ENCODE measurements at places on chromosomes 2 and 18. TPM values are rescaled to one million over a fixed set of nuclear protein-coding genes. Genes with fewer than 3 reads are reported as not detected.

GRCh38 chr2:148578493-148578884 lies 66.1 kb upstream of the EPC2 start:
- H3K36me3 ChIP-seq, result no peaks in the 10 kb centered on the region
- H3K4me3 ChIP-seq, result no peak overlapping the region
- no peaks in the 10 kb centered on the region for H3K4me1 ChIP-seq

DNA sequence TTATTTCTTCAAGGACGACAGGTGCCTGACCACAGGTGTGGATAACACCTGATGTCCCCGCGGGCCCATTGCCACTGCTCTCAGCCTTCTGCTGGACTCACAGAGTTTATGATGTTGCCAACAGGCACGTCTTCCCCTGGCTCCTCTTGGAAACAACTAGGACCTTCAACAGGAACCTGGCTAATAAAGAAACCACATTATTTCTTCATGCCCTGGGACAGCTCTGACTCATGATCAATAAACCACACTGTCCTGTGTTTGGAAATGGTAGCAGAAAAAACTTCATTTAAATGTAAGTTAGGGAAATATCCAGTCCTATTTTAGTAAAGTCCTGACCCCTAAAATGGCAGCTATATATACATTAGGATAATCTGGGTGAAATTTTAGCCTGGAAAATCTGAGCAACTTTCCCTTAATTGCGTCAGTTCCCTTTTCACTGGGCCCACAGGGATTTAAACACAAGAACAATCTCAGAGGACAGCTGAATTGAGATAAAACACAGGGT lies 158.9 kb downstream of the VAPA start:
- no peak overlapping the region for H3K4me3 ChIP-seq
- H3K36me3 ChIP-seq, result no peaks in the 10 kb centered on the region
- no peaks in the 10 kb centered on the region for H3K4me1 ChIP-seq
- H3K27ac ChIP-seq, result no peak overlapping the region

The ABCG5 gene
- not detected for total RNA-seq

DNA sequence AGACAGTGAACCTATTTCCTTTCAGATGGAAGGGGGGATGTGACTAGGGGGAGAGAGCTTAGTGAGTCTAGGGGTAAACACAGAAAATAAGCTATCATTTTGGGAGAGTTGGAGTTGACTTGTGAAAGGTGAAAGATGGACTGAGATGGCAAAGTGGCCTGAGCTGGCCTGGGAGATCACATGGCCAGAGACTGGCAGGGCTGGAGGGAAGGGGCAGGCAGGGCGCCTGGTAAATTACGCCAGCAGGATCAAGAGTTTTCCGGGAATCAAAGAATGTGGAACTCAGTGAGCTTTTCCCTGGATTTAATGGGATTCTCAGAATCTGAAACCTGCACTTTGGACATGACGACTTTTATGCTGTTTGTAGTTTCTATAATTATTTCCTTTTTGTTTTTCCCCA lies 841 bp upstream of the CFAP65 start:
- no peak for DNase-seq
- H3K36me3 ChIP-seq, result no peaks in the 10 kb centered on the region
- no peaks in the 10 kb centered on the region for H3K4me1 ChIP-seq
- H3K27me3 ChIP-seq, result peaks cover 10% of the 10 kb centered on the region
- no peak overlapping the region for H3K4me3 ChIP-seq
- H3K27ac ChIP-seq, result no peak overlapping the region

DNA sequence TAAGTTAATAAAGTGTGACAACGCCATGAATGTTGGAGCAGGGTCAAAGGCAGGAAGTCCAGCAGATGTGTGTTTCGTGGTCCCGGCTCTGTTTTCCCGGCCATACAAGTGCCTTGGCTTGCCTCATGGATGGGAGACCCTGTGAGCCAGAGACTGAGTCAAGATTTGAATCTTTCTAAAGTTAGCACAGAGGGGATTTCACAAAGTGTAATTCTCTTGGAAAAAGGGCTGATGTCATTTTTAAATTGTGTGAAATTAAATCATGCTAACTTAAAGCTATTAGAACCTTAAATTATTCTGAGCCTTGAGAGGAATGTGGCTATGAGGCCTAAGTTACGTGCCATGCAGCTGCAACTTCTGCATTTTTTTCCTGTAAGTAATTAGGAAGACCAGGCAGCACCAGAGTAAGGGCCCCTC lies 38.3 kb upstream of the RALBP1 start:
- no peak for DNase-seq
- no peaks in the 10 kb centered on the region for H3K27me3 ChIP-seq
- no peak overlapping the region for H3K4me3 ChIP-seq

- H3K27me3 ChIP-seq, result no peaks in the 10 kb centered on the region
- no peak for DNase-seq
- H3K27ac ChIP-seq, result no peak overlapping the region
- no peak overlapping the region for H3K4me3 ChIP-seq
- no peaks in the 10 kb centered on the region for H3K4me1 ChIP-seq
Measured at GRCh38 chr2:9313443-9313842, 106.8 kb downstream of the ASAP2 start.

- H3K4me1 ChIP-seq, result peaks cover 8% of the 10 kb centered on the region
- no peak overlapping the region for H3K4me3 ChIP-seq
- no peak for DNase-seq
- no peaks in the 10 kb centered on the region for H3K27me3 ChIP-seq
- H3K27ac ChIP-seq, result no peak overlapping the region
Measured at GRCh38 chr2:127783101-127783500, 27.9 kb downstream of the WDR33 start.

GRCh38 chr2:3294493-3294892 lies 83.1 kb downstream of the EIPR1 start:
- no peaks in the 10 kb centered on the region for H3K36me3 ChIP-seq
- H3K27me3 ChIP-seq, result no peaks in the 10 kb centered on the region
- no peak overlapping the region for H3K27ac ChIP-seq

DNA sequence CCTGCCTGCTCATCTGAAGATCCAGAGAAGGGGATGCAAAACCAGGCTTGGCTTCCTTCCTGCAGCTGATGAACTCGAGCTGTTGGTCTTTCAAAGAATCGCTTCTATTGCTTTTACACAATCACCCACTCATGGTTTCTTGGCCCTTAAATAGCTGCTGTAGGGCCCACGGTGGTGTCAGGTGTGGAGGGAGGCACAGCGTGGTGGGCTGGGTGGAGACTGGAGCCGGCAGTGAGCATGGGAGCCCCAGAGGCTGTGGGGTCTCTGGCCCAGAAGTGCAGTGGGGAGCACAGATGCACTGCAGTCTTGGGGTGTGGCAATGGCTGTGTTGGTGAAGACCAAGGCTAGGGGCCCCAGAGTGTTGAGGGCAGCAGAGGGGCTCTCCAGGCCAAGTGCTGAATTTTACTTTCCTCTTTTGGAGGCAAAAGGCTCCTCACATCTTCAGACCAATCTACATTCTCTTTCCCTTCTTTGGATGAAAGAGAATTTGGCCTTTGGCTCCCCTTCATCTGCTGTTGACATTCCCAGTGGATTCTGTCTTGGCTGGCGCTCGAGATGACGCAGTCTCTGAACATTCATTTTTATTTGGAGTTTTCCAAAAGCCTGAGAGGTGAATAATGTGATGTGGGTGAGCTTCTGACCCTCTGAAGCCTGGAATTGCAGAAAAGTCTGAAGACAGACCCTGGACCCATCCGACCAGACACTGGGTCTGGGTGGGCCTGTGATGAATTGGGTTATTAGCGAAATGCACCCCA lies 70.1 kb upstream of the ASB18 start:
- H3K27me3 ChIP-seq, result no peaks in the 10 kb centered on the region
- H3K36me3 ChIP-seq, result no peaks in the 10 kb centered on the region
- H3K4me3 ChIP-seq, result no peak overlapping the region
- DNase-seq, result no peak

- no peak for DNase-seq
- H3K27ac ChIP-seq, result no peak overlapping the region
- H3K36me3 ChIP-seq, result no peaks in the 10 kb centered on the region
- no peak overlapping the region for H3K4me3 ChIP-seq
- no peaks in the 10 kb centered on the region for H3K4me1 ChIP-seq
Measured at GRCh38 chr2:101998556-101998895, 6.8 kb downstream of the IL1R2 start.

The IL36G gene
- total RNA-seq, result not detected

GRCh38 chr2:109229094-109229675 lies 100.2 kb downstream of the SH3RF3 start:
- no peaks in the 10 kb centered on the region for H3K4me1 ChIP-seq
- H3K4me3 ChIP-seq, result no peak overlapping the region
- H3K27me3 ChIP-seq, result no peaks in the 10 kb centered on the region

DNA sequence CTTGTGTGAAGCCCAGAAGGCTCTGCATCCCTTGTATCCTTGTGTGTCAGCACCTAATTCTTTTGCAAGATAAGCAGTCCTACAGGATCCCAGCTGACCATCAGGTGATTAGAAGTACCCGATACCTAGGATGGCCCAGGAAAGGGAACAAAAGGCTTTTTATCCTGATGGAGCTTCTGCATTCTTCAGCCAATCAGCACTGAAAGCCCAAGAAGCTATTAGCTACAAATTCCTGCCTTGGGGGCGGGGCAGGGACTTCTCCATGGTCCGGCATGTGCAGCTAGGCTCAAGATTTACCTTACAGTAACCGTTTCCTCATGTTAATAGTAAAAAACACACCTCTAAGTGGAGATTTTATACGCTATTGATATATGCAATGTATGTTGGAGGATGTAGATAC lies 264.6 kb upstream of the THUMPD2 start:
- H3K36me3 ChIP-seq, result no peaks in the 10 kb centered on the region
- H3K27ac ChIP-seq, result no peak overlapping the region
- H3K27me3 ChIP-seq, result no peaks in the 10 kb centered on the region
- no peaks in the 10 kb centered on the region for H3K4me1 ChIP-seq

The DAW1 gene
- total RNA-seq, result not detected

- H3K4me3 ChIP-seq, result no peak overlapping the region
- H3K36me3 ChIP-seq, result no peaks in the 10 kb centered on the region
- no peak for DNase-seq
- no peak overlapping the region for H3K27ac ChIP-seq
Measured at GRCh38 chr18:25449046-25449445, 97.1 kb upstream of the ZNF521 start.

The TTR gene
- not detected for total RNA-seq

DNA sequence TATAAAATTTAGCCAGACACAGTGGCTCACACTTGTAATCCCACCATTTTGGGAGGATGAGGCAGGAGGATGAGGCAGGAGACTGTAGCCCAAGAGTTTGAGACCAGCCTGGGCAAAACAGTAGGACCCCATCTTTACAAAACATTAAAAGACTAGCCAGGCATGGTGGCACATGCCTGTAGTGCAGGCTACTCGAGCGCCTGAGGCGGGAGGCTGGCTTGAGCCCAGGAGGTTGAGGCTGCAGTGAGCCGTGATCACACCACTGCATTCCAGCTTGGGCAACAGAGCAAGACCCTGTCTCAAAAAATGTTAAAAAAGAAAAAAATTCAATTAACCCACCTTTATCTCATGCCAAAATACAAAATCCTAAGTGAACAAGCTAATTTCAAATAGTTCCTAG lies 4.0 kb downstream of the REV1 start:
- H3K36me3 ChIP-seq, result no peaks in the 10 kb centered on the region
- no peak for DNase-seq
- no peak overlapping the region for H3K4me3 ChIP-seq
- peaks cover 36% of the 10 kb centered on the region for H3K4me1 ChIP-seq
- H3K27ac ChIP-seq, result no peak overlapping the region

The CXCR4 gene
- 102 TPM for total RNA-seq

GRCh38 chr2:135890835-135891234 lies 14.6 kb upstream of the MCM6 start:
- H3K27ac ChIP-seq, result no peak overlapping the region
- no peak for DNase-seq
- no peaks in the 10 kb centered on the region for H3K4me1 ChIP-seq
- no peaks in the 10 kb centered on the region for H3K36me3 ChIP-seq
- no peak overlapping the region for H3K4me3 ChIP-seq

DNA sequence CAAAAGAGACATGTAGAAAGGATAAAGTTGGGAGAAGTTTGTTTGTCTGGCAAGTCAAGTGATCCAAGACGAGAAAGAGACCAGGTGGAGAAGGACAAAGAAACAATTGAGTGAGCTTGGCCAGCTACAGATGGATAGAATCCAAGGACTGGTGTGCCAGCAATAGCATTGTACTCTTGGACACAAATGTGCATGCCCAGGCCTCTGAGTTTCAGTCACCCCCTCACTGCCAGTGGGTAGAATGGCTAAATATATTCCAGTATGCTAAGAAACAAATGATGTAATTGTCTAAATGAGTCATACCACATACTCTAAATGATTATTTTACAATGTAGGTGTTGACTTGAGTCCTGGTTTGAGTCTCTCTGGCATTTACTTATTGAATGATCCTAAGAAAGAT lies 881.3 kb downstream of the LRRTM4 start:
- no peaks in the 10 kb centered on the region for H3K36me3 ChIP-seq
- no peaks in the 10 kb centered on the region for H3K4me1 ChIP-seq
- H3K27me3 ChIP-seq, result no peaks in the 10 kb centered on the region
- DNase-seq, result no peak
- H3K27ac ChIP-seq, result no peak overlapping the region

The HOXD9 gene
- total RNA-seq, result not detected

GRCh38 chr2:118906186-118906585 lies 35.8 kb upstream of the MARCO start:
- no peak overlapping the region for H3K4me3 ChIP-seq
- H3K36me3 ChIP-seq, result no peaks in the 10 kb centered on the region
- H3K27ac ChIP-seq, result no peak overlapping the region
- H3K4me1 ChIP-seq, result peaks cover 25% of the 10 kb centered on the region
- H3K27me3 ChIP-seq, result no peaks in the 10 kb centered on the region
- no peak for DNase-seq

DNA sequence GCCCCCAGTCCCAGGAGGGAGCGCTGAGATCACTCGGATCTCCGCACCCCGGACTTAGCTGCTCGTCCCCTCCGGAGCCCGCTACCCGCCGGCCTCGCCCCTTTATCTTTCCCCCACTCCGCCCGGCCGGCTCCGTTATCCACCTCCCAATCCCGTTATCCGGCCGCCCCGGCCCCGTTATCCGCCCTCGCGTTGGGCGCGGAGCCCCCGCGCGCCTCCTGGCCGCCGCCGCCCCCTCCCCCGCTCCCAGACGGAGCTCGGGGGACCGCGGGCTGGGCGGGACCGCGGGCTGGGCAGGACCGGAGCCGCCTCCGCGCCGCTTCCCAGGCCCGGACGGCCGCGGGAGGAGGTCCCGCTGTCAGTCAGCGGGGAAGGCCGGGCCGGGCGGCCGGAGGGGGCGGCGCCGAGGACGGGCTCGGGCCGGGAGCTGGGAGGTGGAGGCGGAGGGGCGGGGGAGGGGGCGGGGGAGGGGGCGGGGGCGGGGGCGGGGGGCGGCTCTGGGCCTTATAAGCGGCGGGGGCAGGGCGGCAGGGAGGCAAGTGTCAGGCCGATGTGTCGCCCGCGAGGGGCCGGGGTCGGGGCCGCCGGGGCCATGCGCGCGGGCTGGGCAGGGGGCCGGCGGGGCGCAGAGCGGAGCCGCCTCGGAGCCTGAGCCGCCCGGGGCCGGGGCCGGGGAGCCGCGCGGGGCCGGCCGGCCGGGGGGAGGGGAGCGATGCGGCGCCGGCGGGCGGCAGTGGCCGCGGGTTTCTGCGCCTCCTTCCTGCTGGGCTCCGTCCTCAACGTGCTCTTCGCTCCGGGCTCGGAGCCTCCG lies at the start of gene PKDCC:
PKDCC (plus strand) TSS at position 534 of the 811 bp plus-strand sequence; CDS start at position 713, 179 bp downstream.
- DNase-seq, result peak; percentile 38
- H3K4me1 ChIP-seq, result peaks cover 5% of the 10 kb centered on the region
- peak within 1 kb of the TSS; percentile 39 for H3K4me3 ChIP-seq
- peaks cover 5% of the 10 kb centered on the region for H3K27me3 ChIP-seq

GRCh38 chr2:203744091-203744490 lies 37.7 kb downstream of the CD28 start:
- H3K4me3 ChIP-seq, result no peak overlapping the region
- H3K27ac ChIP-seq, result no peak overlapping the region
- no peak for DNase-seq
- H3K4me1 ChIP-seq, result peaks cover 72% of the 10 kb centered on the region
- H3K27me3 ChIP-seq, result no peaks in the 10 kb centered on the region

Data from CD8-positive, alpha-beta memory T cell (primary cell).